Effector memory CD4-positive, alpha-beta T cell (primary cell): ENCODE measurements at places on chromosomes 4 and X.

DNA sequence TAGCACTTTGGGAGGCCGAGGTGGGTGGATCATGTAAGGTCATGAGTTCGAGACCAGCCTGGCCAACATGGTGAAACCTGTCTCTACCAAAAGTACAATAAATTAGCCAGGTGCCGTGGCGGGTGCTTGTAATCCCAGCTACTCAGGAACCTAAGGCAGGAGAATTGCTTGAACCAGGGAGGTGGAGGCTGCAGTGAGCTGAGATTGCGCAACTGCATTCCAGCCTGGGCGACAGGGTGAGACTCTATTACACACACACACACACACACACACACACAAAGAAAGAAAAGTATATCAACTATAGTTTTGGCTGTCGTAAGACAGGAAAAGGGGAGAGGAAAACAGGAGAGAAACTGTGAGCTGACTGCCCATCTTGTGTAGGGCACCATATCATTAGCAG, 171.7 kb downstream of the ADAMTS3 start:
- no peak for DNase-seq

- no peak for DNase-seq
Measured at GRCh38 chr4:88144866-88145300, 13.6 kb downstream of the ABCG2 start.

- DNase-seq: no peak
Measured at GRCh38 chrX:123525123-123525725, 207.6 kb downstream of the THOC2 start.

DNA sequence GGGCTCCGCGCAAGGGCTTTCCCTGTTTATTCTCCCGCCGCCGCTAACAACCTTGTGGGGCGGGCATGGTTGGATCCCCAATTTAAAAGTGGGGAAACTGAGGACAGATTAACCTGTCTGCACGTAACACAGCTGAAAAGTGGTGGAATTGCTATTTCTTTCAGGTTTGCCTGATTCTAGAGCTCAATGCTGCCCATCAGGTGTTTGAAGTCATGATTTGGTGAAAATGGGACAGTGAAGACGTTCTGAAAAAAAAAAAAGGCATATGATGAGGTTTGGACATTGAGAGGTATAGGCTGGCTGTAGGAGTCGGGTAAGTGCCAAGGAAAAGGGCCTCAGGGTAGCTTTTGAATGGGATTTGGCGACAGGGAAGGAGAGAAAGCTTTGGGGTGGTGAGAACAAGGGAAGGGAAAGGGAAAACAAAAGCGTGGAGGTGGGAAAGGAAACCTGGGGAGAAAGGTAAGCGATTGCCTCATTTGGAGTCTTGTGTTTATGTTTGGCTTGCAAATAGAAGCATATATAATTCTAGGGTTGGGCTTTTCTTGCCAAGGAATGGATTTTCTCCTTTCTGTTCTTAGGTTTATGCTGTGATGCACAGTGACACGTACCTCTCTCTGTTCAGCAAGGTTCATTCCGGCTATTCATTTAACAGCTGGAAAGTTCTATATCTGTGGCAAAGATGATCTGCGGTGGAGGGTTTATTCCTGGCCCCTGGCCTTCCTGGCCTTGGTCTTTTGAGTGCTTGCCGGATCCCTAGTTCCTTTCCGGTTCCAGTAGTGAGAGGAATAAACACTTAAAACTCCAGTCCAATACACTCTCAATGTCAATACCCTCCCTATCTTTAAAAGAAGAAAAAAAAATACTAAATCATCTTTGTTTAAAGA, 2.4 kb upstream of the STIM2 start:
- DNase-seq: no peak

- peak; percentile 67 for DNase-seq
Measured at GRCh38 chrX:48957477-48957826, at the start of gene OTUD5. TSS of gene OTUD5 (minus strand) at chrX:48957607. CDS start at chrX:48957570, 37 bp downstream.

GRCh38 chr4:71691416-71692073, 92.3 kb downstream of the GC start:
- DNase-seq: no peak

GRCh38 chr4:10006601-10007435, 14.5 kb downstream of the SLC2A9 start:
- DNase-seq: no peak

GRCh38 chrX:16786791-16787735, 797 bp downstream of the TXLNG start:
- peak; percentile 3 for DNase-seq

- no peak for DNase-seq
Measured at GRCh38 chr4:80088471-80088870, 15.4 kb upstream of the ANTXR2 start.

GRCh38 chr4:36172656-36173055, 71.7 kb downstream of the ARAP2 start:
- DNase-seq: no peak

- no peak for DNase-seq
Measured at GRCh38 chrX:13050151-13050550, 5.7 kb upstream of the FAM9C start.

- no peak for DNase-seq
Measured at GRCh38 chrX:42237956-42238355, 314.6 kb upstream of the CASK start.

- DNase-seq: no peak
Measured at GRCh38 chrX:153454901-153455550, 9.2 kb upstream of the TREX2 start.
